ENCODE measurements at places on chromosomes 5 and 9. TPM values are rescaled to one million over a fixed set of nuclear protein-coding genes. Genes with fewer than 3 reads are reported as not detected.

RGMB gene
- total RNA-seq = 298 TPM

GABRB2 gene
- 3.2 TPM for total RNA-seq

GPR21 gene
- 2.5 TPM for total RNA-seq

SLC23A1 gene
- 198 TPM for total RNA-seq

CD180 gene
- 0.18 TPM for total RNA-seq

AGTPBP1 gene
- 11.0 TPM for total RNA-seq

PCDHA12 gene
- 0.27 TPM for total RNA-seq

LCN10 gene
- 6.4 TPM for total RNA-seq

PCDHGA9 gene
- total RNA-seq = 17.3 TPM

ADAMTS6 gene
- total RNA-seq = 2.0 TPM

ANKRD33B gene
- 6.6 TPM for total RNA-seq

MRPS2 gene
- total RNA-seq = 24.9 TPM

ANKRD55 gene
- total RNA-seq = not detected

TNFSF15 gene
- total RNA-seq = 2.3 TPM

PCDHA4 gene
- not detected for total RNA-seq

PCDHB4 gene
- 1.2 TPM for total RNA-seq

SPRY4 gene
- total RNA-seq = 43.3 TPM

SH3GL2 gene
- total RNA-seq = not detected

WDR5 gene
- total RNA-seq = 34.7 TPM

CEP78 gene
- total RNA-seq = 5.6 TPM

MEGF9 gene
- 9.1 TPM for total RNA-seq

PCDHB3 gene
- total RNA-seq = 1.1 TPM

TICAM2 gene
- not detected for total RNA-seq

HTR4 gene
- total RNA-seq = 46.6 TPM

NUTM2G gene
- not detected for total RNA-seq

CAMK4 gene
- total RNA-seq = 7.2 TPM

FOXD4L5 gene
- total RNA-seq = 0.27 TPM

PKD2L2 gene
- not detected for total RNA-seq

MCTP1 gene
- total RNA-seq = 61.1 TPM

VCAN gene
- total RNA-seq = 13.5 TPM

RPS14 gene
- 1,335 TPM for total RNA-seq

SLC12A7 gene
- 87.2 TPM for total RNA-seq

HSDL2 gene
- total RNA-seq = 42.9 TPM

CCL27 gene
- not detected for total RNA-seq

ARL14EPL gene
- not detected for total RNA-seq

GPR150 gene
- 0.95 TPM for total RNA-seq

RNF180 gene
- total RNA-seq = 3.2 TPM

RAD17 gene
- 7.3 TPM for total RNA-seq

GBGT1 gene
- total RNA-seq = 7.0 TPM

TAF11L10 gene
- not detected for total RNA-seq

TMEM252 gene
- total RNA-seq = not detected

DIPK1B gene
- total RNA-seq = 3.4 TPM

NDST1 gene
- 82.0 TPM for total RNA-seq

SCGB3A2 gene
- not detected for total RNA-seq

PCDHB5 gene
- total RNA-seq = not detected

GNG10 gene
- total RNA-seq = 31.9 TPM

EQTN gene
- total RNA-seq = 1.9 TPM
